ENCODE measurements at places on chromosomes 3 and 15.

GRCh38 chr3:19274576-19274975, 126.3 kb downstream of the KCNH8 start:
- no peak for DNase-seq

- DNase-seq = no peak
These were observed 428.9 kb downstream of the NLGN1 start for GRCh38 chr3:173826416-173826815.

DNA sequence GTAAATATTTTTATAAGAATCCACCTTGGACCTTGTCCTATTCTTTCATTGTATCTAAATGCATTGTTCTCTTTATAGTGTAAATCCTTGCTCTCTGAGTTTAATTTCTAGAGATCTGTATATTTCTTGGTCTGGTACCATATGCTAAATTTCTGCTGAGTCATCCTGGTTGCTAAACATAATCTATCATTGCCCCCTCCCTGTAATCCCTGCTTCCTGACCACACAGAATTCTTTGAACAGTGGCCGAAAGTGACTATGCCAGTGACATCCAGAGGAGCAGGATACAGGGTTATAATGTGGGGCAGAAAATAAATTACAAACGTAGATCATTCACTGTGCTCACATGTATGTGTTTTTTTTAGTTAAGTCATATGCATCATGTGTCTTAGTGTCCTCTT, 143.1 kb downstream of the DIPK2A start:
- DNase-seq = no peak

- DNase-seq = no peak
These were observed 612 bp downstream of the C3orf38 start for GRCh38 chr3:88150371-88150770.

GRCh38 chr15:92981333-92981732, 81.2 kb downstream of the CHD2 start:
- no peak for DNase-seq

- no peak for DNase-seq
These were observed 38.8 kb downstream of the LMCD1 start for GRCh38 chr3:8540456-8540855.

DNA sequence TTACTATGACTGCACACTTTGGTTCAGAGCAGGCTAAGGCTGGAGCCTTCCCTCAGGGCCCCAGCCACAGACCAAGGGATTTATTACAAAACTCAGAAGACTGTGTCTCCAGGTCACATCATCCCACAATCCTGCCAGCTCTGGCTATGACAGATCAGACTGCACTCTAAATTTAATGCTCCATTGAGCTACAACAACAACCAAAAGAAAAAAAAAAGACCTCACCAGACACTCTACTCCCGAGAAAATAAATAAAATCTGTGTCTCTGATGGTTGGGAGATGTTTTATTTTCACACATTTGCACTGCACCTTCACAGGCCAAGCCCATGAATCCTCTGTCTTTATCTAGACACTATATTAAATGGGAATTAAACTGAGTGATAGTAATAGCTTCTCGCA, 50.8 kb upstream of the CTNNB1 start:
- DNase-seq = no peak

GRCh38 chr15:38705436-38706219, 141.0 kb upstream of the RASGRP1 start:
- DNase-seq = no peak

DNA sequence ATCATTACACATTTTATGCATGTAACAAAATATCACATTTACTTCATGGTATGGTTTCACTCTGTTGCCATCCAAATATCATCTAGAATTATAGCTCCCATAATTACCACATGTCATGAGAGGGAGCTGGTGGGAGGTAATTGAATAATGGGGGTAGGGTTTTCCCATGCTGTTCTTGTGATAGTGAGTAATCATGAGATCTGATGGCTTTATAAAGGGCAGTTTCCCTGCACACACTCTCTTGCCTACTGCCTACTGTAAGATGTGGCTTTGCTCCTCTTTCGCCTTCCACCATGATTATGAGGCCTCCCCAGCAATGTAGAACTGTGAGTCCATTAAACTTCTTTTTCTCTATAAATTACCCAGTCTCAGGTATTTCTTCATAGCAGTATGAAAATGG, 123.4 kb downstream of the SATB1 start:
- no peak for DNase-seq

DNA sequence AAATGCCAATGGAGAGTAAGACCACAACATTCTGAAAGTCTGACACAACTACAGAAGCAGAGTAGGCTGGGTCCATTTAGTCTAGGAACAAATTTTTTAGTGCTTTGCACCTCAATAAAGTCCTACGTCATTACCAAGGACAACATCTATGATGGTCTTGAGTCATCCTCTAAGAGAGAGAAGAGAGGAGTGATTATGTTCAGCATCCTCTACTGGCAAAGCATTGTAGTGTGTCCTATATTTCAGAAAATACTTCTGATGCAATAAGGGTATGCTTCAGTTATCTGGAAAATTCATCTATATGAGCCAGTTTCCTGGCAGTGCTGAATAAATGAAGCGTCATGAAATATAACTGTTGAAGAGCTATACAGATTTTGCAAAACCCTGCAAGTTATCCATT, 95.6 kb downstream of the P2RY1 start:
- no peak for DNase-seq

DNA sequence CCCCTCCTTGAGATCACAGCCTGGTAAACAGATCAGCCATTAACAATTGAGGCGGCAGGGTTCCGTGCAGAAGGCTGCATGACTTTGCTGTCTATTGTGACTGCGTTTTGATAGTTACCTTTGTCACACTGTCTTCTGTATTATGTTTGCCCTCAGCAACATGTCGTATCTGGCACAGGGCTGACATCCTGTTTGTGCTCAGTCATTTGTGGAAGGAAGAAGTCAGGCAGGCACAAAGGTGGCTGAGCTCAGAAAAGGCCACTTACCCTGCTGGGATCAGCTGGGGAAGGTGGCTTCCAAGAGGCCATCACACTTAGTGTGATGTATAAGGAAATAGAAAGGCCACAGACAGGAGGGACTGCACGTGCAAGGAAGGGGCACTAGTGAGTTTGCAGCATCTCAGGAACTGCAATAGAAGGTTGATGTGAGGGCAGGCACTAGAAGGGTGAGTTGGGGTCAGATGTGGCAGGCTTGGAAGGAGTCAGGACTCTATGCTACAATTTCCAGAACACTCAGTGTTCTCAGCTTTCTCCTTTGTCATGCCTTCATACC, 13.4 kb downstream of the PML start:
- DNase-seq = no peak

DNA sequence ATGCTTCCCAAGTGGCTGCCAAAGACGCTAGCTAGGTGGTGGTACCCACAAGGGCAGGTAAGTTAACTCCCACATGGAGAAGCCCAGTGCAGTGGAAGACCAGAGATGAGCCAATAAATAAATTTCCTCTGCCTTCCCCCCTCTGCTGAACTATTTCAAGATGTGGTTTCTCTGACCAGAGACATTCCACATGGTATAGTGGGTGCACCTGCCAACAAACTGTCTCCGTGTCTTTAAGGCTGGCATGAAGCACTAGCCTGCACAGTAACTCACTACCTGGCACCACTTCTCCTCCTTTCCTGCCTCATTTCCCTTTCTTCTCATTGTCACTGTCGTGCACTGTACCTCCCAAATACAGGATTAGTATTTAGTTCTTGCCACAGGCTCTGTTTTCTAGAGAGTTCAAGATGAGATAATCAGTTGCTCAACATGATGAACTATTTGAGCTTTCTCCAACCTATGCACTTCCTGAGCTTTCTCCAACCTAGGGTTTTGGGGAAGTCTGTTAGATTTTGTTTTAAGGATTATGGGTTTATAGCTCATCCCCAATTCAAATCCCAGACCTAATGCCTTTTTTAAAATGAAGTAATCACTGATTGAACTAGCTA, 8.4 kb upstream of the CRTAP start:
- DNase-seq = no peak

- no peak for DNase-seq
These were observed 47.0 kb upstream of the SMAD3 start for GRCh38 chr15:67018441-67018840.

- no peak for DNase-seq
These were observed 17.9 kb downstream of the ALDH1A3 start for GRCh38 chr15:100897221-100898151.

GRCh38 chr15:93454788-93455187, 365.8 kb upstream of the RGMA start:
- DNase-seq = no peak

DNA sequence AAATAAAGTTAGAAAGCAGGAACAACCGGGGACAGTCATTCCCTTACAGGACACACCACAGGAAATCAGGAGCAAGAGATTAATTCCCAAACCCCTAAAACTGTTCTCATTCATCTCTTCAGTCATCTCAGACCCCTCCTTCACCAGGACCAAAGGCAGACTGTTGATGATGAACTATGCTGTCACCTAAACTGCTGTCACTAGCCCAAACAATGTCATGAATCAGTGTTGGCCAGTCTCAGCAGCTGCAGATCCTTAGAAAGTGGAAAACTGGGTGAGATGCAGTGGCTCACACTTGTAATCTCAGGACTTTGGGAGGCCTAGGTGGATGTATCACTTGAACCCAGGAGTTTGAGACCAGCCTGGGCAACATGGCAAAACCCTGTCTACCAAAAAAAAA, 909.6 kb downstream of the ROBO1 start:
- DNase-seq = no peak

All from substantia nigra (tissue), 51 donors.